ENCODE measurements at places on chromosomes 5 and 9. TPM values are rescaled to one million over a fixed set of nuclear protein-coding genes. Genes with fewer than 3 reads are reported as not detected.

The GNG10 gene
- 89.0 TPM for total RNA-seq

The CTXN3 gene
- not detected for total RNA-seq

The FAM151B gene
- 5.0 TPM for total RNA-seq

The DMRT2 gene
- not detected for total RNA-seq

The CCDC192 gene
- not detected for total RNA-seq

The FCHO2 gene
- total RNA-seq, result 26.8 TPM

The CCL19 gene
- 0.55 TPM for total RNA-seq

All from uterus (tissue), 4 donors.